ENCODE measurements at places on chromosomes 1 and 21.

DNA sequence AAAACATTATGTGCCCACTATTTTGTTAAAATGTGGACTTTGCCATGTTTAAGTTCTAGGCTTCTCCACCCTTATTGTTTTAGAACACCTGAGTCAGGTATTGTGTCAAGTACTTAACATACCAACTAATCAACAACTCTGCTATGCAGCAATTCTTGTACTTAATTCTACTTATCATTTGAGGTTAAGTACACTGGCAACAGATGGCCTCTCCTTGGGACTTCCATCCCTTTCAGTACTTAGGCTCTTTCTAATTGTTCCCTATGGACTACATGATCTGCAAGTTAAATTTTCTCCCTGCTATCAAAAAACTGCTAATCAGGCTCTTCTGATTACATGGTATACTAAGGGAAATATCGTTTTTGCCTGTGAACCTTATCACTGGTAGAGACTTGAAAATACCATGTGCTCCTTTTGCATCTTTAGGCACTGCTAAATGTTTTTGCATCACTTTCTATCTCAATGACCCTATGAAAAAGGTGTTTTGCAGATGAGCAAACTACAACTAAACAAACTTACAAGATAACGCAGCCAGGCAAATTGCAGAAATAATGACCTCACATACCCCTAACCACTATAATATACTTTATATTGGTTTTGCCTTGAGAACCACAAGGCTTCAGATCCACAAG lies 18.9 kb downstream of the SFPQ start:
- DNase-seq = no peak

- no peak for DNase-seq
These were observed 13.2 kb upstream of the SDHB start for GRCh38 chr1:17067069-17067426.

- no peak for DNase-seq
These were observed 88.7 kb downstream of the ITPKB start for GRCh38 chr1:226650236-226650841.

DNA sequence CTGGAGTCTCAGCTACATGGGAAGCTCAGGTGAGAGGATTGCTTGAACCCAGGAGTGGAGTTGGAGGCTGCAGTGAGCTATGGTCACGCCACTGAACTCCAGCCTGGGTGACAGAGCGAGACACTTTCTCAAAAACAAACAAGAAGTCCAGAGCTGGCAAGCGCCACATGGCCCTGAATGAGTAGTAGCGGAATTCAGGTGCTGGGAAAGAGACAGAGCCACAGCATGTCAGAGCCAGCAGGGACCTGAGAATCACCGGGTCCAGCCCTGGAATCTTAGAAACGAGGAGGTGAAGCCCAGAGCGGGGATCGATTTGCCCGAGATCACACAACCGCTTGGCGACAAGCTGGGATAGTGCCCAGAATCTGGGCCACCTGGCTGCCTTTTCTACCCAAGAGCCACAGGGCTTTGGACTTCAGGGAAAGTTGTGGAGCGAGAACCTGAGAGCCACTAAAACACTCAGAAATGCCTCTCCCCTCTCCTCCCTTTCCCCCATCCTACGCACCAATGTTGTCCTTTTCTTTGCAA lies 9.8 kb downstream of the ARL8A start:
- no peak for DNase-seq

GRCh38 chr1:226960944-226961765 lies 21.1 kb downstream of the COQ8A start:
- no peak for DNase-seq

GRCh38 chr21:45774291-45774690 lies 130.8 kb downstream of the PCBP3 start:
- no peak for DNase-seq

GRCh38 chr1:226973371-226973897 lies 33.3 kb downstream of the COQ8A start:
- no peak for DNase-seq

- no peak for DNase-seq
These were observed 84.6 kb downstream of the SYT2 start for GRCh38 chr1:202625416-202626360.

DNA sequence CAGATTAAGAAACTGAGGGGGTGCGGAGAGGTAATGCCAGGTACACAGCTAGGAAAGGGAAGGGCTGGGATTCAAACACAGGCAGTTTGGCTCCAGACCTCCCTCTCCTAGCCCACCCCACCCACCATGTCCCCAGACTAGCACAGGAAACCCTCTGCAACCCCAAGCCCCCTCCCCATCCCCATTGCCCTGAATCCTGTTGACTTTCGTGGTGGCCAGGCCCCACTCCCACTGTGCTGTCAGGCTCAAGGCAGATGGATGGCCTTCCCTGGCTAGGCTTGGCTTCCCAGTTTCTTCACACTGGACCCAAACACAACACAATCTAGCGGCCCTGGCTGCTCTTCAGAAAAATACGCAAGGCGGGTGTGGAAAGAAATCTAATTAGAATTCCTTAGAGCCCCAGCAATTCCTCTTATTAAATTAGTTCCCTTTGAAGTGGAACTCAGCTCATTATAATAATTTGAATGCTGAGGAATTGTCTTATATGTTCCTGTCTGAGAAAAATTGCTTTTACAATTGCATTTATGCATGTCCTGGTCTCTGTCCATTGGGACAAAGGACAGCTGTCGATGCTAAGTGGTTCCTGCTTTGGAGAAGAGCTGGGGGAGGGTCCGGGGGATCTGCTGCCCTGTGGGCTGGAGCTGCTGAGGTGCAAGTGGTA lies 97.4 kb downstream of the SYF2 start:
- no peak for DNase-seq
